ENCODE measurements at places on chromosomes 16 and 17. TPM values are rescaled to one million over a fixed set of nuclear protein-coding genes. Genes with fewer than 3 reads are reported as not detected.

CACNG3 gene
- total RNA-seq = not detected

IRX5 gene
- total RNA-seq = 0.85 TPM

KCNAB3 gene
- 1.8 TPM for total RNA-seq

ADCY9 gene
- 7.9 TPM for total RNA-seq

HOXB4 gene
- 4.3 TPM for total RNA-seq

THOC6 gene
- total RNA-seq = 64.6 TPM

KRTAP4-9 gene
- total RNA-seq = 0.57 TPM

PROCA1 gene
- total RNA-seq = 0.80 TPM

ADPRM gene
- total RNA-seq = 10.2 TPM

CEP112 gene
- total RNA-seq = 2.5 TPM

Data from HT1080 (cell line).